ENCODE measurements at places on chromosomes 6 and 20.

DNA sequence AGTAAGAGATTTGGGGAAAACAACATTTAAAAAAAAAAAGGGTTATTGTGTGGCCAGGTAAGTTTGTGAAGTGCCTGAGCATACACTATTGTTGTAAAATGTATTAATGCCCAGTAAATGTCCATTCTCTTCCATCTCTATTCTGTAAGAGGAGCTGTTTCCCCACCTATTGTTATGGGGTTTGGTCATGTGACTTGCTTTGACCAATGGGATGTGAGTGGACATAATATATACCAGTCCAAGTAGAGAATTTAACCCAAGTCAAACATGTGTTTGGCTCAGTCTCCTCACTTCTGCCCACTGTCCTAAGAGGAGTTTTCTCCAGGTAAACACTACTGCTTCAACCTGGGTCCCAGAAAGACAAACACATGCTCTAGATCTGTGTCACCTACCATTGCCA lies 377.1 kb downstream of the FOXA2 start:
- no peak for DNase-seq
- H3K36me3 ChIP-seq = no peaks in the 10 kb centered on the region
- H3K27me3 ChIP-seq = no peaks in the 10 kb centered on the region
- no peak overlapping the region for H3K27ac ChIP-seq

DNA sequence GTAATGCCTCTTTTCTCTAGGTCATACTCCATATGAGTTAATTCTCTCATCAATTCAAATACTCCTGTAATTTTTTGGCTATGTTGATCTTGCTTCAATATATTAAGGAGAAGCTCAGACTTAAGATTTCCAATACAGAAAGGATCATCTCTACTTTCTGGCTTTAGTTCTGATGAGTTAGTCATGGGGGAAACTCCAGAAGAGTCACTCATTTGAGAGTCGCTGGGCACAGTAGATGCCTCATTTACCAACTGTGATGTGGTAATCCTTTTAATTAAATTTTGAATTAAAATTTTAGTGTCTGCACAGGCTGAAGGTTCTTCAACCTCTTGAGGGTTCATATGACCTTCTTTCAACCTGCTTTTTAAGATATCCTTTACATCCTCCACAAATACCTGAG lies 38.5 kb downstream of the DST start:
- H3K36me3 ChIP-seq = no peaks in the 10 kb centered on the region
- DNase-seq = no peak
- no peaks in the 10 kb centered on the region for H3K27me3 ChIP-seq
- H3K27ac ChIP-seq = no peak overlapping the region
- no peaks in the 10 kb centered on the region for H3K4me1 ChIP-seq

DNA sequence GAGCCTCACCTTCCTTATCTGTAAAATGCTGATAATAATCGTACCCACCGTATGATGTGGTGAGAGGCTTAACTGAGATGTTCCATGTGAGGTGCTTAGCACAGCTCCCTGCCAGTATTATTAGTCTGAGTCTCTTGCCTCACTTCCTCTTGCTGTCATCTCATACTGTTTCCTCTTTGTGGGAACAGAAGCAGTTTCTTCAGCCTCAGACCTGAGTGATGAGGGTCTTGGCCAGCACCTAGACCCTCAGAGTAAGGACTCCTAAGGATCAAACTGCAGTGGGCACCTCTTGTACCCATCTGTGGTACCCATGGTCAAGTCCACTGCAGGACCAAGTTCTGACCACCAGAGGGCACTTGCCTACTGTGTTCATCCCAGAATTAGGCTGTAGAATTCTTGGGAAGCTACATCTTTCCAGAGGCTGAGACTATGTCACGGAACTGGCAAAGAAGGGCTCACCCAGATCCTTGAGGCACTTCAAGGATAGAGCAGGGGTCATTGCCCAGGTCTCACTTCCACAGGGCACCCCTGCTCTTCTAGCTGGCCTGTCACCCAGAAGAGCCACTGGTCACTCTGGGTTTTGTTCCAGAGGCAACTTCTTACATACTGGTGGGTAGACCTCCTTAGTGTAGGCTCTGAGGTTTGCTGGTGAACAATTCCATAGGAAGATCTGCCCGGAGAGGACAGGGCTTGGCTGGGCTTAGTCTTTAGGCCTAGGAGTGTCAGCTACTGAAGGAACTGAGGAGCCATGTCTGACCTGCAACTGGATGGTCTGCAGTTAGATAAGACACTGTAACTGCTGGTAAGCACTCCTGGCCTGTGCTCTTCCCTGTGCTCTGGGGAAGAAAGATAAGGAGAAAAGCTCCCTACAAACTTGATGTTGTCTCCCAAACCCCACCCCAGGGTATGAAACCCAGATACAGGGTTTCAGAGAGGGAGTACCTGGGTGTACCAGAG lies 20.6 kb upstream of the SGK2 start:
- H3K4me1 ChIP-seq = no peaks in the 10 kb centered on the region
- no peaks in the 10 kb centered on the region for H3K27me3 ChIP-seq
- H3K4me3 ChIP-seq = no peak overlapping the region

DNA sequence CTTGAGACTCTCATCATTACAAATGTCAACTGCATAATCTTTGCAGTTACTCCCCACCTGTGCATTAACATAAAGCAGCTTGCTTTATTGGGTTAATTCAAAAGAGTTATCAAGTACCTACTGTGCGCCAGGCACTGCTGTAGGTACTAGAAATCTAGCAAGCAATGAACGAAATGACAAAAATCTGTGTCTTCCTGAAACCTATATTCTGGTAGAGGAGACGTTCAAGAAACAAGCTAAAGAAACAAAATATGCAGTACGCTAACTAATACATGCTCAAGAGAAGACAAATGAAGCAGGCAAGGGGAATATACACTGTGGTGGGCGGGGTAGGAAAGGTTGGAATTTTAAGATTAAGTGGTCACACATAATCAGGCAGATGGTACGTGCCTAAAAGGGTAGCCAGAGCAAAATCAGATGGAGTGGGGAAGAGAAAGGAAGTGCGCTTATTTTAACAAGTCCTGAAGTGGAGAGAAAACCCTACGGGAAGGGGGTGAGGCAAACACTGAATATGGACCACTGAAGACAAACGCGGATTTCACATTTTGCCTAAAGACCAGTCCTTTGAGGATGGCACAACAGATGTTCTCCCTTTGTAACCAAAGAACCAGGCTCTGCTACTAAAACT lies 1.2 kb downstream of the ELOVL2 start:
- peaks cover 22% of the 10 kb centered on the region for H3K27me3 ChIP-seq
- DNase-seq = no peak
- H3K4me3 ChIP-seq = peak overlapping the region; percentile 51
- no peaks in the 10 kb centered on the region for H3K36me3 ChIP-seq
- H3K27ac ChIP-seq = no peak overlapping the region

GRCh38 chr6:128655978-128656498 lies 135.6 kb upstream of the PTPRK start:
- no peak for DNase-seq
- no peaks in the 10 kb centered on the region for H3K27me3 ChIP-seq
- H3K27ac ChIP-seq = no peak overlapping the region

- no peak overlapping the region for H3K27ac ChIP-seq
- H3K27me3 ChIP-seq = no peaks in the 10 kb centered on the region
- no peaks in the 10 kb centered on the region for H3K4me1 ChIP-seq
- H3K36me3 ChIP-seq = no peaks in the 10 kb centered on the region
Measured at GRCh38 chr6:154506108-154506507, 4.4 kb downstream of the CNKSR3 start.

DNA sequence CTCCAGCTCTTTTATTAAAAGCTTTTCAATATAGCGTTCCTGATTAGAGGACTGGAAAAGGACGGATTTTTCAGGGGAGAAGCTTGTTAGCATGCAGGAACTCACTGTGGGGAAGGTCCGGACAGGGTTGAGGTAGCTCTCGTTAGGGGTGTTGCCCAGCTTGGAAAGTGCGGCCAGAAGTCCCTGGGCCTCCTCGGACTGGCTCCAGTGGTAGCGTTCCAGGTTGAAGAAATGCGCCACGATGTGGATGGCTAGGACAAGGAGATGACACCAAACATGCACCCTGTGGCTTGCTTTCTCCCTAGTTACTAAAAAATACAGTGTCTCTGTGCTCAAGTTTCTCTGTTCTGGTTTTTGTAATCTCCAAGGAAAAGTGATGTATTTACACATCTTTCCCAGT lies 12.5 kb downstream of the NOX3 start:
- no peaks in the 10 kb centered on the region for H3K4me1 ChIP-seq
- H3K4me3 ChIP-seq = no peak overlapping the region
- H3K27ac ChIP-seq = no peak overlapping the region
- H3K36me3 ChIP-seq = no peaks in the 10 kb centered on the region
- DNase-seq = no peak

DNA sequence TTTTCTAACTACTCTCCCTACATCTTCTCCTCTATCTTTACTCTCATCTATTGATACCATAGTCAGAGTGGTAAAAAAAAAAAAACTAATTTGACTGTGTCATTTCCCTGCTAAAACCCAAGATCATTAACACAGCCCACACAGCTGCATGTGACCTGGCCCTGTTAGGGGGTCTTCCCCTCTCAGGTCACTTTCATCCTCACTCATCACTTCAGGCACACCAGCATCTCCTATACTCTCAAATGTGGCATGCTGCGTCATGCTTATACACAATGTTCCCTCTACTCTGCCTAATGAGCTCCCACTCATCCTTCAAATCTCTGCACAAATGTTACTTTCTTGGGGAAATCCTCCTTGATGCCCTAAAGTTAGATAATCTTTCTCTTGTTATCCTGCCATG lies 86.8 kb downstream of the CDK19 start:
- no peaks in the 10 kb centered on the region for H3K27me3 ChIP-seq
- DNase-seq = no peak
- H3K4me1 ChIP-seq = no peaks in the 10 kb centered on the region
- no peak overlapping the region for H3K27ac ChIP-seq

GRCh38 chr20:53050338-53050737 lies 78.2 kb downstream of the TSHZ2 start:
- no peak overlapping the region for H3K4me3 ChIP-seq
- H3K27me3 ChIP-seq = no peaks in the 10 kb centered on the region
- no peak for DNase-seq
- H3K27ac ChIP-seq = no peak overlapping the region
- no peaks in the 10 kb centered on the region for H3K4me1 ChIP-seq
- H3K36me3 ChIP-seq = no peaks in the 10 kb centered on the region

DNA sequence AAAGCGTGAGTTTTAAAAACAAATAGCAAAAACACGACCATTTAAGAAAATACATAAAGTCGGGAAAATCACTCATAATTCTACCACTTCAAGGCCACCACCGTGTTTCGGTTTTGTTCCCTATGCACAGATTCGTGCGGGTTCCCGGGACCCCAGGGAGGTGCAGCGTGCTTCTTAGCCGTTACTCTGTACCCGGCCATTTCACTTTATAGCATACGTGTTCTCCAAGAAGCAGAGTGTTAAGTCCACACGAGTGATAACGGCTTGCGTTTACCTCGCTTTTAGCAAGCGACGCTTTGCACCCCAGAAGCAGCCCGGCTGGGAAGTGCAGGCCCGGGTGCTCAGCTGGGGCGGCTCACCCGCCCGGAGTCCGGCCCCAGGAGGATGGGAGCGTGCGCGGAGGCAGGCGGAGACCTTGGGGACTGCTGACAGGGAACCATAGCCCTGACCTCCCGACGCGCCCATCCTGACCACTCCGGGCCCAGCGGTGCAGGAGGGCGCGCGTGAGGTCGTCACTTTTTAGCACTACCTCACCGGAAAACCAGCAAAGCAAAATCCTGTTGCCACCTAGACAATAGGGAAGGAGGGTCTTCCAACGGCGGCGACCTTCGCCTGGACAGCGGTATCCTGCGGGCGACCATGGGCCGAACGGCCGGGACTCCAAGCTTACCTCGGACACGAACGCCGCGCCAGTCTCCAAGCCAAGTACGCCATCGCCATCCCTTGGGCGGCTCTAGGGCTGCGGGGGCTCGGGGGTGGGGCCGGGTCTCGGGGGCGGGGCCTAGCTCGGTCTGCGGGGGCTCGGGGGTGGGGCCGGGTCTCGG lies at the start of gene ECI2:
ECI2 (minus strand) TSS at position 735 of the 824 bp plus-strand sequence; CDS start at position 720, 15 bp downstream.
- H3K27me3 ChIP-seq = no peaks in the 10 kb centered on the region
- peak; percentile 32 for DNase-seq

GRCh38 chr6:108838101-108838717 lies 10.0 kb upstream of the ARMC2 start:
- H3K4me3 ChIP-seq = no peak overlapping the region
- peak overlapping the region; percentile 32 for H3K27ac ChIP-seq
- H3K36me3 ChIP-seq = no peaks in the 10 kb centered on the region

GRCh38 chr6:138586638-138587037 lies 87.3 kb upstream of the NHSL1 start:
- no peak overlapping the region for H3K27ac ChIP-seq
- H3K4me3 ChIP-seq = no peak overlapping the region
- no peaks in the 10 kb centered on the region for H3K36me3 ChIP-seq
- no peak for DNase-seq
- H3K27me3 ChIP-seq = peaks cover 3% of the 10 kb centered on the region

- no peak for DNase-seq
- no peaks in the 10 kb centered on the region for H3K27me3 ChIP-seq
- no peak overlapping the region for H3K27ac ChIP-seq
- no peak overlapping the region for H3K4me3 ChIP-seq
- peaks cover 7% of the 10 kb centered on the region for H3K4me1 ChIP-seq
- H3K36me3 ChIP-seq = no peaks in the 10 kb centered on the region
Measured at GRCh38 chr6:37192666-37193065, 22.7 kb downstream of the PIM1 start.

DNA sequence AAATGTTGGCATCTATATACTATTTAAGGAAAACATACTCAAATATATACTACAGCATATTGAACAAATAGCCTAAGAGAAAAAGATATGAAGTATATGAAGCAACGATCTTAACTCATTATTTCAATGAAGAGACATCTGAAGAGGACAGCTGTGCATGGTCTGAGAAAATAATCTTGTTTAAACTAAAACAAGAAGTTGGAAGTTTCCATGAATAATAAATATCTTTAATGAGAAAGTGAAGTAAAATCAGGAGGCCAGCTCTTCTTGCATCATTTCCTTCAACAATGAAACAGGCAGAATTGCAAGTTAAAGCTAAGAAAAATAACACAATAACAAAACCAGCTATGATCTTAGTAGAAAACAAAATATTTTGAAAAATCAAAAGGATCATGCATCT lies 1265.4 kb upstream of the MAP3K7 start:
- DNase-seq = no peak
- no peaks in the 10 kb centered on the region for H3K27me3 ChIP-seq
- no peaks in the 10 kb centered on the region for H3K4me1 ChIP-seq
- H3K4me3 ChIP-seq = no peak overlapping the region
- H3K36me3 ChIP-seq = no peaks in the 10 kb centered on the region

DNA sequence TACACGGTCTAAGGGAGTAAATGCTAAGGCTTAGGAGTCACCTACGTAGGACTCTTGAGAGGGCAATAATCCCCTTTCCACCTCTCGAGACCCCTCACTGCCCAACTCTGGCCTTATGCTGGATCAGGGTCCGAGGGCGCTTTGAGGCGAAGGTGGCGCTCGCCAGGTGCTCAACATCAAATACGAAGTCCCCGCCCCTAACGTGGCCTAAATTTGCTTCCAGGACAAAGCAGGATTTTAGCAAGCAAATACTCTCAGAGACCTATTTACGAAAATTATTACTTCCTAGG lies 406 bp upstream of the TRIM26 start:
- DNase-seq = no peak
- no peaks in the 10 kb centered on the region for H3K27me3 ChIP-seq
- peak overlapping the region; percentile 63 for H3K4me3 ChIP-seq

Data from T-cell (primary cell).